Cerebellar nuclear complex (tissue), 1 donor: ENCODE measurements at places on chromosomes 11 and 22.

- no peak for DNase-seq
Observed at GRCh38 chr11:73972620-73973449, 9.8 kb downstream of the UCP2 start.

GRCh38 chr22:41648432-41648831, 27.3 kb downstream of the XRCC6 start:
- DNase-seq: no peak

GRCh38 chr11:20036626-20037335, 123.5 kb downstream of the DBX1 start:
- DNase-seq: no peak

DNA sequence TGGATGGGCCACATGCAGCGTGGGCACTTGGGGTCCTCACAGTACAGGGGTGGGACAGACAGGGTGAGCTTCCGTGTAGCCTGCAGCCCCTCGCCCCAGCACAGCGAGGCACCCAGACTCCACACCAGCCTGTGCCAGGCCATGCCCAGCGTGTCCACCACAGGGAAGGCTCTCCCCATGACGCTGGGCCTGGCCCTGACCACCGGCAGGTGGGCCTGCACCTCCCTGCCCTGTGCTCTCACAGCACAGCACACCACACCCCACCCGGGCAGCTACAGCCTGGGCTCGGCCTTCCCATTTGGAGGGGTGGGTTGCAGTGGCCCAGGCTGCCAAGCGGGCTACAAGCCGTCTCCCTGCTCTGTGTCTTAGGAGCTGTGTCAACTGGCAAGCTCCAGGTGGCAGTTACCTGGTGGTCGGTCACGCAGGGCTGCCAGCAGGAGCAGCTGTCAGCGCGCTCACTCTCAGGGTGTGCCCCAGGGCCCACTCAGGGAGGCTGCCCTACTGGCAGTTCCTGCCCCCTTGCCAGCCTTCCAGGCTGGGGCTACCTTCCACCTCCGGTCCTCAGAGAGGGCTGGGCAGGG, 4.6 kb downstream of the MOB2 start:
- DNase-seq: no peak

GRCh38 chr22:50017701-50018224, 5.2 kb upstream of the IL17REL start:
- DNase-seq: no peak

DNA sequence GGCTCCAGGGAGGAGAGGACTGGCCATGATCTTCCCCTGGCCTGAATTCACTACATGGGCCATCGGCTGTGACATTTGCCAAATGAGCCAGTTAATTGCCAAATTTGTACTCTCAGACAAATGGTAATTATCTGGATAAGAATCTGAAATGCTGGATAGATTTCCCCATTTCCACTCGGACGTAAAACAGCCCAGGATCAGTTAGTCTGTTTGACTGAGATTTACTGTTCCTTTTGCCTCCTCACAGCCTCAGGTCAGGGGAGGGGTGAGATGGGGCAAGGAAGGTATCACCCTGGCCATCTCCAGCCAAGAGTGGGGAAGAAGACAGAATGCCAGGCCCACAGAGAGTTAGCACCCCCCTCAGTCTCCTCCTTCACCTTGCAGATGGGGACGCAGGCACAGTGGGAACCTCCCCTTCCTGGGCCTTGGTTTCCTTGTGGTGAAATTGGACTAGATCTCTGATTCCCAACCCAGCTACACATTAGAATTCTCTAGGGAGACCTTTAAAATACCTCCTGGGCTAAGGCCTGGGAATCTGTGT, 5.2 kb downstream of the TRIM29 start:
- no peak for DNase-seq

DNA sequence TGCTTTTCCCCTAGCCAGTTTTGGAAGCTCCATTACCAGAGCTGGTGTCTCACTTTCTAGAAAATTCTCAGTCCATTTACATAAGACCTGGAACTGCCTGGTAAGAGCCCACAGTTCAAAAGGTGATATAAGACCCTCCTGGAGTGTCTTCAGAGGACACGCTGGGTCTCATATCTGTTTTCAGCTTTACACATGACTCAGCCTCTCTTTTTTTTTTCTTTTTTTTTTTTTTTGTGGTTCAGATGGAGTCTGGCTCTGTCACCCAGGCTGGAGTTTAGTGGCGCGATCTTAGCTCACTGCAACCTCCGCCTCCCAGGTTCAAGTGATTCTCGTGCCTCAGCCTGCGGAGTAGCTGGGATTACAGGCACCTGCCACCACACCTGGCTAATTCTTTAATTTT, 30.7 kb downstream of the WEE1 start:
- DNase-seq: no peak

DNA sequence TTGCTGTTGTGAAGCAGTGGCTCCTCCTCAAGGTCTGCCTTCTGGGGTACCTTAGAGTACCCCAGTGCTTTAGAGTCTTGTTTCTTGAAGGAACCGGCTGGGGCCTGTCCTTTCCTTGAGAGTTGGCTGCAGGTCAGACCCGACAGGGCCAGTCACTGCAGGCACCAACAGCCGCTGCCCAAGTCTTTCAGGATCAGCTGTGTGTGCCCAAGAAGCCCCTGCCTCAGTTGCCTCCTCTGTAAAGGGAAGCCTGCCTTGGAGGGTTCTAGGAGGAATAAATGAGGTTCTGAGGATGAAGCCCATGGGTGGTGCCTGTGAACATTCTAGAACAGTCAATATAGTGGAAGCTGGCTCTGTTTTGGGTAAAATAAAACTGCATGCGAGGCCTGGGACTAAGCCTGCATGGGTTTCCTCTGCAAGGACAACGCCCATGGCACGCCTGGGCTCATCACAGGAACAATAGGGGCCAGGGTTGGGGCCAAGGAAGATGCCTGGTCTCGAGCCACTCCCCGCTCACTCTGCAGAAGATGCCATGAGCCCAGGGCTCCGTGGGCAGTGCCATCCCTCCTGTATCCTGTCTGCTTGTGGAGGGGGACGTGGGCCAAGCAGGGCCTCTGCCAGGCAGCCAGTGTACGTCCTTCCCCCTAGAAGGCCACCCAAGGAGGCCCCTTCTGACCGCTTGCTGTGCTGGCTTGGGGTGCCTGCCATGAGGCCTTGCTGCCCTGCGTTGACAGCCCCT, 81.6 kb downstream of the MED15 start:
- DNase-seq: no peak

- no peak for DNase-seq
Observed at GRCh38 chr11:74159642-74160041, 11.2 kb downstream of the C2CD3 start.

DNA sequence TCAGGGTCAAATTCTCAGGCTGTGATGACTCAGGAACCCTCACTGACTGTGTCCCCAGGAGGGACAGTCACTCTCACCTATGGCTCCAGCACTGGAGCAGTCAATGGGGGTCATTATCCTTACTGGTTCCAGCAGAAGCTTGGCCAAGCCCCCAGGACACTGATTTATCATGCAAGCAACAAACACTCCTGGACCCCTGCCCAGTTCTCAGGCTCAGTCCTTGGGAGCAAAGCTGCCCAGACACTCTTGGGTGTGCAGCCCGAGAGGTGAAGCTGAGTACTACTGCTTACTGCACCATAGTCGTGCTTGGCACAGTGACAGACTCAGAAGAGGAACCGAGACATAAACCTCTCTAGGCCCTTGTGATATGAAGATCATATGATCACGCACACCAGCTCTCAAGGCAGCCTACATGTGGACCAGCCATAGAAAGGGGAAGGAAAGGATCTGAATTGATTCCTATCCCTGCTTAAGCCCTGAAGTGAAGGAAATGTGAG, 58.2 kb downstream of the ZNF280B start:
- DNase-seq: no peak

- no peak for DNase-seq
Observed at GRCh38 chr22:31969789-31970489, 25.6 kb downstream of the YWHAH start.

- DNase-seq: no peak
Observed at GRCh38 chr11:35598254-35599125, 19.8 kb upstream of the FJX1 start.

DNA sequence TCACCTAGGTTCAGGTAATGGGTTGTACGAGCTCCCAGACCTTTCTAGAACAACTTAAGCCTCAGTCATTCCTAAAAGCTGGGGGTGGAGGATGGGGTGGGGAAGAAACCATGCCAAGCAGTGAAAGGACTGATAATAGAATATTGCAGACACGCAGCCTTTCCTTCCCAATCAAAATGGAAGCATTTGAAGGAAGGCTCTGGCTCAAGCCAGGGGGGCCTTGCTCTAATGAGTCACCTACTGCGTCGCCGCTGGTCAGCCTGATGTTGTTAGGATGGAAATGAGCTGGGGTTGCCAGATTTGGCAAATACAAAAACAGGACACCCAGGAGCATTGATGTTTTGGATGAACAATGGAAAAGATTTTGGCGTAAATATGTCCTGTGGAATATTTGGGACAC, 6.2 kb downstream of the SYT12 start:
- no peak for DNase-seq

DNA sequence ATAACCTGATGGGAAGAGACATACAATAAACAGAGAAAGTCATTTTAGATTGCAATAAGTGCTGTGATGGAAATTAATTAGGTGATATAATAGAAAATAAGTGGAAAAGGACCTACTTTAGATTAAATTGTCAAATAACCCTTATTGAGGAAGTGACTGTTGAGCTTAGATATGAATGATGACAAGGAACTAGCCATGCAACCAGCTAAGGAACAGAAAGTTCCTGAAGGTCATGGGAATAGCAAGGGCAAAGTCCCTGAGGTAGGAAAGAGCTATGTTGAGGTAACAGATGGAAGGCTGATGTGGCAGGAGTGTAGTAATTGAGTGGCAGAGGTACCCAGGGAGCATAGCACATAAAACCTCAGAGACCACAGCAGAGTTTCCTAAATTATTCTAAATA, 135.2 kb downstream of the WNT11 start:
- DNase-seq: no peak

DNA sequence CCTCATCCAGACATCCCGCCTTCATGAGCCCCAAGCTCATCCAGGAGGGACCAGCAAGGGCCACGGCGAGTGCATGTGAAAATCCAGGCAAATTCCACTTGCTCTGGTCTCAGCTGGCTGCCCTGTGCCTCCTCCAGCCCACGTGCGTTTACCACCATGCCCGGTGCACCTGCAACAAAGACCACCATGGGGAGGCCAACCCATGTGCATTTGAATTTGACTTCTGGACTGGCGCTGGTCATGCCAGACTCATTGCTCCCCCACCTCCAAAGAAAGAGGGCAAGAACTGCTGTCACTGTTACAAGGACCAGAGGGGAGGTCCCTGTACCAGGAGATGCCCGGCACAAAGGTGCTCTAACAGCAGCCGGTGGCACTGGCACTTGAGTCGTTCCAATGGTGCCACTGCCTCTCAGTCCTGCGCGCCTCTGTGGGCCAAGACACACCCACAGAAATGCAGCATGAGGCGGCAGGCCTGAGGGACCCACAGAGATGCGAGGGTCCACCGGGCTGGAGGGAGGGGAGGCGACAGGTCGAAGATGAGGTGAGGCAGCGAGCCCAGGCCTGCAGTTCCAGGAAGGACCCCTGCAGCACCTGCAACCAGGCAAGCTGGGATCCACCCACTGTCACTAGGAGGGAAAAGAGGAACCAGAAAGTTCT, 80.3 kb downstream of the PHF21B start:
- no peak for DNase-seq

DNA sequence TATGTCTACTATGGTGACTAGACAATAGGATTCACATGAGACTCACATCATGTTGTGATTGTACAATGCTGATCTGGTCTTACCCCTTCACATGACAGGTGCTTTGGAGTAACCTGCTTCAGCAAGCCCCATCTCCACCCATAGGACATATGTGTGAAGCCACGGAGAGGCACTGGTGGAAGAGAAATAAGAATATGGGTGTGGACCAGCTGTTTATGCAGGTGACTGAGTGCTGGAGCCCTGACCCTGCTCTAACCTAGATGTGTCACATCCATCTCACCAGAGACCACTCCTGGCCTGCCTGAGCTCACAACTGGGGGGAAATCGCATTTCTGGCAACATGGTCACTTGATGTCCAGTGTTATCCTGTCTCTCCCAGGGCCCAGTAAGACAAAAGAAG, 119.7 kb downstream of the GGTLC2 start:
- DNase-seq: no peak

DNA sequence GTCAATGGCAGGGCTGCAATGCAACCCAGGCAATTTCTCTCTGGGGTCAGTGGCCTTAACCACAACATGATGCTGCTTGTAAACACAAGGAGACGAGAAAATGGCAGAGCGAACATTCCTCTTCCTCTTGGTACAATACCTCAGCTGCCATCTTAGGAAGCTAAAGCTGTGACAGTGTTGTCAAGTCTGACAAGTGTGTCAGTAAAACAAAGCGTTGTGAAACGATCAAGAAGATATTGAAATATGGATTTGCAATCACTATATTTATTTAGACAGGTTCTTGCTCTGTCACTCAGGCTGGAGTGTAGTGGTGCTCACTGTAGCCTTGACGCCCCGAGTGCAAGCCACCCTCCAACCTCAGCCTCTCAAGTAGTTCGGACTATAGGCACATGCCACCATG, 14.5 kb upstream of the USP47 start:
- DNase-seq: no peak

DNA sequence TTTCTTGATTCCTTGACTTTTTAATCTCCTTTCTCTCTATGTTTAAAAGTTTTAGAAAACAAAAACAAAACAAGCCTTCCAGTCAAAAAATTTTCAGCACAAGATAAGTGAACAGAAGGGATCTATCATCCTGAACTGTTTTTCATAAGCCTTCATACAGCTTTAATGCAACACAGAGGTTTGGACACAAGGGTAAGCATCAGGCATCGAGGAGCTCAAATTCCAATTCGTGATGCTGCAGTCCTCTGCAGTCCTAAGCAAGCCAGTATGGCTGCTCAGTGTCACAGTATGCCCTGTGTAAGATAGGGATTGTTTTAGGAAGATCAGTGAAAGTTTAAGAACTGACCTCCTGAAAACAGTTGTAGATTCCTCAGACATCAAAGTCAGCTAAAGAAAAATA, 740.9 kb downstream of the NTM start:
- DNase-seq: no peak

DNA sequence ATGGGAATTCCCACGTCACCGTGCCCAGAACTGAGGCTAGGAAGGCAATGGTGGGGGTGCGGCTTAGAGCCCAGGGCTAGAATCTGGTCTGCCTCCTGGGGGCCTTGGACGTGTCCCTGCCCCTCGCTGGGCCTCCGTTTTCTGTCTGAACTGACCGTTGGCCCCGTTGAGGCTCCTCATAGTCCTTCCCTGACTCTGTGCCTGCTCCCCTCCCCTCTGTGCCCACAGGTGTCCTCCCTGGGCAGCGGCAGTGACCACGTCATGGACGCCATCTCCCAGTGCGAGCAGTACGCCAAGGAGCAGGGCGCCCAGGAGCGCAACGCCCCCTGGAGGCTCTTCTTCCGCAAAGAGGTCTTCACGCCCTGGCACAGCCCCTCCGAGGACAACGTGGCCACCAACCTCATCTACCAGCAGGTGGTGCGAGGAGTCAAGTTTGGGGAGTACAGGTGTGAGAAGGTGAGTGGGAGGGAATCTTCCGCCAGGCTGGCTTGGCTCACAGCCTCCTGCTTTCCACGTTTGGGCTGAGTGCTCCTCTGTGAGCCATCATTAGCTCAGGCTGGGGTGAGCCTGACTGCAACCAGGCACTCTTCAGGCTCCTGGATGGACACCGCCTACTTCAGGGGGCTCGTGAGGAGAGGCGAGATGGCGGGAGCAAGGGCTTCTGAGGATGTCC, 63.9 kb downstream of the MYO7A start:
- DNase-seq: no peak
